Activated naive CD4-positive, alpha-beta T cell treated with anti-CD3 and anti-CD28 coated beads, Interleukin-2, amount 50 U/mL, for 16 hours (primary cell): ENCODE measurements at places on chromosomes 12 and 14.

- no peak for DNase-seq
These were observed 1.9 kb downstream of the RESF1 start for GRCh38 chr12:31961137-31961536.

DNA sequence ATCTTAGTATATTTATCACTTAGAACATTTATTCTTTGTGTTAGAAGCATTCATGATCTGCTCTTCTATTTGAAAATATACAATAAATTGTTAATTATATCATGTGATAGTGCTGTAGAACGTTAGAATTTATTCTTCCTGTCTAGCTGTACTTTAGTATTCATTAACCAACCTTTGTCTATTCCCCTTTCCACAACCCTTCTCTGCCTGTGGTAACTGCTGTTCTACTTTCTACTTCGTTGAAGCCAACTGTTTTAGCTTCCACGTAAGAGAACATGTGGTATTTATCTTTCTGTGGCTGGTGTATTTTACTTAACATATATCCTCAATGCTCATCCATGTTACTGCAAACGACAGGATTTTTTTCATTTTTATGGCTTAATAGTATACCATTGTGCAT, 18.1 kb downstream of the TBC1D15 start:
- no peak for DNase-seq

DNA sequence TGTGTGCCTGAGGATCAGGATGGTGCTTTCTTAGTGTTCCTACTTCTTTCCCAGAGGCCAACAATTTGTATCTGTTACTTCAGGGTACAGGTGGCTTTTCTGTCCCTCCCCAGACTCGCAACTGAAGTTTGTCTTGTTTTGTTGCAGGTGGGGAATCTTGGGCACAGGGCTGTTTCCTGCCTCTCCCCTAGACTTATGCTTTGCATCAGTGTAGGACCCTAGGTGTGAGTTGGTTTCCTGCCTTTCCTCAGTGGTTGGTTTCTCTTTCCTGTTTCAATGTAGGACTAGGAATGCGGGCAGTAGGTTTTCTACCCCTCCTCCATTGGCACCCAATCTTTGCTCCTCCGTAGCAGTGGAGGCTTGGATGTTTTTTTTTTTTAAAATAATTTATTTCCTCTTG, 87.0 kb downstream of the TRMT5 start:
- no peak for DNase-seq

GRCh38 chr14:74490486-74490885, 2.6 kb downstream of the NPC2 start:
- DNase-seq, result no peak

DNA sequence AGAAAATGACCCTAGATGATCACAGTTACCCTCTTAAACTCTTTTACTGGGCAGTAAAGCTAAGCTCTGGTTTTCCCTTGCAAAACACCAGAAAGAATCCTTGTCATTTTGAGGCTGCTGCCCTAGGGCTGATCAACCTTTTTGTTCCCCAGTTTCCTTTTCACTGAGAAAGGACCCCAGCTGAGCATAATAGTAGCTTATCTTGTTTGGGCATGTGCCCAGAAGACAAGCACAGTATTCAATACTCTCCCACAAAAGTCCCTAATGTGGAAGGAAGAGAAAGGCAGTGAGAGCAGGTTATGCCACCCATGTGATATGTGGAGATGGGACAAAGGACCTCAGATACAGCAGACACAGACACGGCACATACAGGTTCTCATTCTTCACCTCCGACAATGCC, 332.6 kb upstream of the TMPO start:
- no peak for DNase-seq

DNA sequence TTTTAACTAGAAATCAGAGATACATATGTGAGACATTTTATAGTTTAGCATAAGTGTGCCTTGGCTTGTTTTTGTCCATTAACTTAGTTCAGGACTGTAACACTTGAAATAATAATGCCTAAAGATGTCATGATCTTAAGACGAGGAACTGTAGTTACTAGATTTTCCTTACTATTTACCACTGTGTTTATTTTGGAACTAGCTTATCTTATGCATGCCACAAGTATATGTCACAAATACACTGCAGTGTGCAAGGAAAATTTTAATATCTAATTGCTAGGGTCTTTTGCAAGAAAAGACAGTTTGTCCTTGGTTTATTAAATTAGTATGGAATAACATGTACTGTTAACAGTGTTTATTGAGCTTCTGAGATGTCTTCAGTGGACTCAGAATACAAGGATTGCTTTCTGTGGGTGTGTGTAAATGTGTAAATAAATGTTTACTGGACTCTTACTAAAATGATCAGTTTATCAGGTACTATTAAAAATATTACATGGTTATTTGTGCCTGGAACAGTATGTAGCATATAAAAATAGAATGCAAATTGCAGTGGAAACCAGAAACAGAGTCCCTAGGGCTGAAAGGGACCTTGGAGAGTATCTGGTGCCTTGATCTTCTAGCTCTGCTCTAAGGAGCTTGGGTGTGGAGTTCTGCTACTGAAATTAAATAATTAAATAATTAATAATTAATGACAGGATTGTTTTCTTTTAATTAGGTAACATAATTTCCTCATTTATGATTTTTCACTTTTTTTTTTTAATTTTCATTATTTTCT, 58.1 kb downstream of the FGD4 start:
- no peak for DNase-seq

DNA sequence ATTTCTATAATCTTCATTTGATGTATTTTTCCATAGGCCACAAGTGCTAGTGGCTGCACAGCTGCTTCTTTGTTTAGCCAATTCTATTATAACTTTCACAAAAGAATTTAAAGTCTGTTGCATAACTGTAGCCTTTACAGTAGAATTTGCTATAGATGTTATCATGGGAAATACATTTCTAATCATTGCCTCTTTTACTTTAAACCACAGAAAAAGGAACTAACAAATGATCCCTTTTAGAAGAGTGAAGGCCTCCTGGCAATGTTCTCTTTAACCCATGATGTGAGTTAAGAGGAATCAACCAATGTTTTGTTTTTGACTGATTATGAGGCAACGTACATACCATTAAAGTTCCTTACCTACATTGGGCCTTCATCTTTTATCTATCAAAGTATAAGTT, 68.8 kb downstream of the RPL10L start:
- DNase-seq, result no peak

DNA sequence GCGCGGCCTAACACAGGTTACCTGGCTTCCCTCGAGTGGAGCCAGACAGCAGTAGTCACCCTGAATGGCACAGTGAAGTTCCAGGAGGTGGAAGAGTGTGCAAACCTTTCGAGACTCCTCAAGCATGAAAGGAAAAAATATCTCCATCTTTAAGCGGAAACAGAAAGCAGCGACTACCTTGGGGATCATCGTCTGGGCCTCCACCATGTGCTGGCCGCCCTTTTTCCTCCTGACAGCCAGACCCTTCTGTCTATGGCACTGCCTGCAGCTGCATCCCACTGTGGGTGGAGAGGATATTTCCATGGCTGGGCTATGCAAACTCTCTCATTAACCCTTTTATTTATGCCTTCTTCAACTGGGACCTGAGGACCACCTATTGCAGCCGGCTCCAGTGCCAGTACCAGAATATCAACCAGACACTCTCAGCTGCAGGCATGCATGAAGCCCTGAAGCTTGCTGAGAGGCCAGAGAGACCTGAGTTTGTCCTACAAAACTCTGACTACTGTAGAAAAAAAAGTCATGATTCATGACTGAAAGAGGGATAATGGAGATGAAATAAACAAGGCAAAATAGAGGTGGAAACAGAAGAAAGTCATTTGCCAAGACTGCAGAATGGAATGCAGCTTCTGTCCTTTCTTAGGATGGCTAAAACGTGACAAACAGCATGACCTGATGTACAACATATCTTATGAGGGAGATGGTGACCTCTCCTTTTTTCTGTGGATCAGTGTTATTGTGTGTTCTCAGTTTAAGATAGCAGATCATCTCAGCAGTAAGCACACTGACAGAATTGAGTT, 2.4 kb upstream of the HEBP1 start:
- no peak for DNase-seq

DNA sequence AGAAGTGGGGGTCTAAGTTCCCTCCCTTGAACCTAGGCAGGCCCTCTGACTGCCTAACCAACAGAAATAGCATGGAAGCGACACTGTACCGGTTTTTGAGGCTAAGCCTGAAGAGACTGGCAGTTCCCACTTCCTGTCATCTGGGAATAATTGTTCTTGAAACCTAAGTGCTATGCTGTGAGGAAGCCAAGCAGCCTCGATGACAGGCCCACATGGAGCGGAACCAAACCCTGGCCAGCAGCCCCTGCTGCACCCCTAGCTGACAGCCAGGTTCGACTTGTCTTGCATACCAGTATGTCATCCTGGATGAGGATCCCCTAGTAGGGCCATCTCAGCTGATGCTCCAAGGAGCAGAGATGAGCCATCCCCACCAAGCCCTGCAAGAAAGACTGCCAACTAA, 6.4 kb upstream of the GPR68 start:
- DNase-seq, result no peak

GRCh38 chr14:67532998-67533753, at the start of gene PLEKHH1:
Gene PLEKHH1 (plus strand): TSS chr14:67533290. CDS start chr14:67541868, 8,578 bp downstream.
- peak; percentile 63 for DNase-seq

DNA sequence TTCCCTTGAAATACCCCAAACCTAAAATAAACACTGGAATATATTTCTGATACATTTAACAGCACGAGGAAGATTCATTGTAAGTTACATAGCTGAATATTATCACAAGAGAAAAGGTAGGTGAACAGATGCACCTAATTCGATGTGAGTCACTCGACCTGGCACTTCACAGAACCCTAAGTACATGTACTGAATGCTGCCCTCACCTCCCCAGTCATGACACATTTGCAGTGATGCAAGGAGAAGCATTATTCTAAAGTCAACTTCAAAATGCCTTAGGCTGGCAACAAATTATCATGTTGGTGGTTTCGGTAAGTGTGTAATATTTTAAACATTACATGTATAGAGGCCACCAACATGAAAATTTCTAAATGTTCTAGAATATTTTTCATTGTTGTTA, 35.2 kb upstream of the TMTC2 start:
- no peak for DNase-seq

DNA sequence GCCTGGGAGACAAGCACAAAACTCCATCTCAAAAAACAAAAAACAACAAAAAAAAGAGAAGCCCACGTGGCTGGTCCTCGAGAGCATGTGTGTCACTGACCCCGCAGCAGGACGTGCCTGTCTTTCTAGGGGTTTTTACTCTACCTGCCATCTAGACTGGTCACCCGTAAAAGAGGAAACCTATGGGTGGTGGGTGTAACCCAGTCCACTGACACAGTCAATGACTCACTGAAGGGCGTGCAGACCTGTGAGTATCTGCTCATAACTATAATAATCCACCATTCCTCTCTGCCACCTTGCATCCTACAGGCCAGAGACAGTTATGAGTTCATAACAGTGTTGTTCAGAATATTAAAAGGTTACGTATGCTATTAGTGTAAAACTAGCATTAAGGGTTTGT, 4.6 kb downstream of the GOLGA3 start:
- DNase-seq, result no peak

DNA sequence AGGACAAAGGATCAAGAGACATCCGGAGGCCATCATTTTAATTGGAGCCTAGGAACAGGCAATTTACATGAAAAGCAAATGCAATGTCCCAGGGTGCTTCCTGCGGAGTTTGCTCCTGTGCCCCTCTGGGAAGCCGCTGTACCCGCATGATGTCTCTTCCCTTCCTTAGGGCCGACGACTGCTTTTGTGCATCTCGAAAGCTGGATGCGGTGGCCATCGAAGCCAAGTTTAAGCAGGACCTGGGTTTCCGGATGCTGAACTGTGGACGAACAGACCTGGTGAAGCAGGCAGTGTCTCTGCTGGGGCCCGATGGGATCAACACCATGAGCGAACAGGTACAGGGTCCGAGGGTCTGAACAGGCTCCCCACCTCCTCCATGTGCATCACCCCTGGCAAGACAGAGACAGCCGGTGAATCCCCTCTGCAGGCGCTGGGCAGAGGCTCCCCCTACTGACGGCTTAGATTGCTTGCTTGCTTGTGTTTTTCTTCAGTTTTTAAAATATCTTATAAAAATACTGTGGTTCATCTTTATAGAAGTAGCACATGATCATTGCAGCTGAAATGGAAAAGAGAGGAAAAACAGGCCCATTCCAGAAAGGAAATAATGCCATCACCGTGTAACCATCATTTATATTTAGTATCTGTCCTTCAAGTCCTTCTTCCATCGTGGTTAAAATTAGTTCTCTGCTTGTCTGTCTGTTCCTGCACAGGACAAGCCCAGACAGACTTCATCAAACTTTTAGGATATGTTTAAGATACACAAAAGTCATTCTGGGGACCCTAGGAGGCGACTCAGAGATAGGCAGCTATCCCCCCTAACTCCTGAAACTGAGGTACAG, 75.4 kb upstream of the PWP1 start:
- peak; percentile 16 for DNase-seq

DNA sequence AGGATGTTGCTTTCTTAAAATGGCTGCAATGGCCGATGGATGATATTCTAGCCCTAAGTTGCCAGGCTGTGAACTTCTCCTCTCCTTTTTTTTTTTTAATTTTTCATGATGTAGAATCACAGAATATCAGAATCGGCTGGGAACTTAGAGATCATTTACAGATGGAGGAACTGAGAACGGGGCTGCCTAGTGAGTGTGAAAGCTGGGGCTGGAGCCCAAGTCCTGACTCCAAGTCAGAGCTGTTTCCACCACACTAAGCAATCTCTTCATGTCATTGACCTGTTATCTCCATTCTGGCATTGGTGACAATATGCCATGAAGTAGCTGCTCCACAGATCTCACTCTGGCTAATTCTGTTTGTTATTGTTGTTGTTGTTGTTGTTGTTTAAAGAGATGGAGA, 121.7 kb downstream of the SLC38A1 start:
- DNase-seq, result no peak

GRCh38 chr14:75864352-75864751, 117.4 kb downstream of the TGFB3 start:
- no peak for DNase-seq

DNA sequence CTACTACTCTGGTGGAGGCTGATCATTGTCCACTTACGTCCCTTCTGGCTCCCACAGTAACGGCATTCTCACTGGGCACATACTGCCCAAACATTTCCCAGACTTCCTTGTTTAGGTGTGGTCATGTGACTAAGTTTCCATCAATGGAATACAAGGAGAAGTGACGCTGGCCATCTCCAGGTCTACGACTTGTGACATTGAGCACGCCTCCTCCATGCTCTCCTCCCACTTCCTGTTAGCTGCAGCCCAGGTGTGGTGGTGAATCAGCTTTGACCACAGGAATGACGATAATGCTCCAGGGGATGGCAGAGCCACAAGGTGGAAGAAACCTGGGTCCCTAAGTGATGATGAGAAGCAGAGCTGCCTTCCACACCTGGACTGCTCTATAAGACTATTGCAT, 6.0 kb upstream of the SLC24A4 start:
- no peak for DNase-seq
